Panc1 (cell line): ENCODE measurements at places on chromosomes 4 and X. TPM values are rescaled to one million over a fixed set of nuclear protein-coding genes. Genes with fewer than 3 reads are reported as not detected.
A peak's percentile ranks its signal among the peaks of the same experiment; 100 is the strongest.

The GRIA2 gene
- not detected for total RNA-seq

The CLDN34 gene
- total RNA-seq, result not detected

DNA sequence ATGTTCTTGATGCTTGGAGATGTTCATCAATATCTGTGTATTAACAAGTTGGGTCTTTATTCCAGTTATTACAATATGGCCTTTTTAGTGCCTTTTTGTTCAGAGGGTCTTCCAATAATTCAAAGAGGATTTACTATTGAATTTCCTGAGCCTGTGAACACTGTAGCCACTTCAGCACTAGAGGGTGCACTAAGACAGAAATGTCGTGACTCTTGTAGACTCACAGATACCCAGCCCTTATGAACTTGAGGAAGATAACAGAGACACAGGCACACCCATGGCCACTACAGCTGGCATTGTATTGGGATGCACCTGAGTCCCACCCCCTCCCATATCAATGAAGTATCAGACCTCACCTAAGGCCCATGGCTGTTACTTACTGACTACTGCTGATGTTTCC is 54.4 kb upstream of the ACTRT1 start:
- H3K27me3 ChIP-seq, result no peaks in the 10 kb centered on the region
- H3K4me3 ChIP-seq, result no peak overlapping the region
- H3K27ac ChIP-seq, result no peak overlapping the region
- peak; percentile 17 for DNase-seq
- H3K36me3 ChIP-seq, result no peaks in the 10 kb centered on the region
- no peaks in the 10 kb centered on the region for H3K4me1 ChIP-seq

DNA sequence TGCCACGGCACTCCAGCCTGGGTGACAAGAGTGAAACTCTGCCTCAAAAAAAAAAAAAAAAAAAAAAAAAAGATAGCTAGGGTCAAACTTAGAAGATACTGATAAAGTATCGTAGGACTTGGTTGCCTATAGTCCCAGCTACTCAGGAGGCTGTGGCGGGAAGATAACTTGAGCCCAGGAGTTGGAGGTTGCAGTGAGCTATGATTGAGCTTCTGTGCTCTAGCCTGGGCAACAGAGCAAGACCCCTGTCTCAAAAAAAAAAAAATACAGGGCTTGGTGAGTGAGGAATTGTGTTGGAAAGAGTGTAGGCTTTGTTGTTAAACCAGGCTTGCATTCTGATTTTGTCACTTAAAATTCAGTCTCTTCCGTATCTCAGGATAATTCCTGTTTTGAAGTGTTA is 6.2 kb downstream of the TAF1 start:
- no peaks in the 10 kb centered on the region; the same call in 1 of the 2 replicates for H3K4me1 ChIP-seq
- H3K27me3 ChIP-seq, result no peaks in the 10 kb centered on the region
- H3K27ac ChIP-seq, result no peak overlapping the region
- no peak overlapping the region for H3K4me3 ChIP-seq
- peaks cover 22% of the 10 kb centered on the region for H3K36me3 ChIP-seq

The XAGE2 gene
- not detected for total RNA-seq

The HMX1 gene
- not detected for total RNA-seq

- no peaks in the 10 kb centered on the region for H3K4me1 ChIP-seq
- no peaks in the 10 kb centered on the region for H3K36me3 ChIP-seq
- no peak overlapping the region for H3K4me3 ChIP-seq
- no peak for DNase-seq
- no peaks in the 10 kb centered on the region for H3K27me3 ChIP-seq
- no peak overlapping the region; the same call in 1 of the 2 replicates for H3K27ac ChIP-seq
These were observed 20.4 kb upstream of the ATXN3L start for GRCh38 chrX:13340182-13340791.
